ENCODE measurements at places on chromosomes 11 and 22. TPM values are rescaled to one million over a fixed set of nuclear protein-coding genes. Genes with fewer than 3 reads are reported as not detected.

GRCh38 chr11:132451942-132452601 lies 1080.2 kb downstream of the OPCML start:
- no peak for DNase-seq
- no peaks in the 10 kb centered on the region for H3K36me3 ChIP-seq
- H3K4me1 ChIP-seq = no peaks in the 10 kb centered on the region
- H3K4me3 ChIP-seq = no peak overlapping the region

DNA sequence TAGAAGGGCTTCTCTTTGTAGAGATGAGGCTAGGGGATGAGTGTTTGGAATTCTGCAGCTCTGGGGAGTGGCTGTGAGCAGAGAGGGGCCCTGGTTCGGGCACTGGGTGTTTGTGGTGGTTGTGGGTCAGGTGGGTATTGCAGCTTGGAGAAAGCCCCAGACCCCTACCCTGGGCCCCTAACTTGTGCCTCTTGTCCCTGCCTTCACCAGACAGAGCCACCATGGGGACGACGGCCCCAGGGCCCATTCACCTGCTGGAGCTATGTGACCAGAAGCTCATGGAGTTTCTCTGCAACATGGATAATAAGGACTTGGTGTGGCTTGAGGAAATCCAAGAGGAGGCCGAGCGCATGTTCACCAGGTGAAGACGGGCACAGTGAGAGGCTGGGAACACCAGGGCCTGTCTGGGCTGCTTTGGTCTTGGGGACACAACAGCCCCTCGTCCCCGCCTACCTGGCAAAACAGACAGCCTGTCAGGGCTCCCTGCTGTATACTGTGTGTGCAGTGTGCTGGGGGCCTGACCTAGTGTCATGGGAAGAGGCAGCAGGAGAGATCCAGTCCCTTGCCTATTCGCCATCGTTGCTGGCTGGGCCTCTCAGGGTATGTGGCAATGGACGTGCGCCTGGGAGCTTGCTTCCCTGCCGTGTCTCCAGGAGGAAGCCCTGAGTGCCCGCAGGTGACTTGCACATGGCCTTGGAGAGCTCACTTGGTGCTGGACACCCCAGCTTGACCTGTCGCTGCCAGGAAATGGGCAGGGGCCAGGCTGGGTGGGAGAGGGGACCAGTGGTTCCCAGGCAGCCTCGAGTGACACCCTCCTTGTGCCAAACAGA lies 4.3 kb downstream of the INCENP start:
- peaks cover 29% of the 10 kb centered on the region for H3K36me3 ChIP-seq
- no peak overlapping the region for H3K4me3 ChIP-seq
- H3K27ac ChIP-seq = no peak overlapping the region
- H3K4me1 ChIP-seq = peaks cover 3% of the 10 kb centered on the region

- H3K4me3 ChIP-seq = no peak overlapping the region
- no peaks in the 10 kb centered on the region for H3K4me1 ChIP-seq
- DNase-seq = no peak
- H3K27me3 ChIP-seq = no peaks in the 10 kb centered on the region
- no peaks in the 10 kb centered on the region for H3K36me3 ChIP-seq
Observed at GRCh38 chr22:48249713-48250268, 1487.3 kb downstream of the TBC1D22A start.

GRCh38 chr11:93193731-93194130 lies 4.1 kb downstream of the SLC36A4 start:
- no peaks in the 10 kb centered on the region for H3K27me3 ChIP-seq
- H3K27ac ChIP-seq = no peak overlapping the region
- 0 out of 2 replicates have a peak, but pooled peaks cover 3% of the 10 kb centered on the region for H3K36me3 ChIP-seq
- no peak overlapping the region for H3K4me3 ChIP-seq
- no peaks in the 10 kb centered on the region for H3K4me1 ChIP-seq

GRCh38 chr11:83723999-83724398 lies 437.8 kb upstream of the CCDC90B start:
- H3K27me3 ChIP-seq = peaks cover 10% of the 10 kb centered on the region
- no peaks in the 10 kb centered on the region for H3K4me1 ChIP-seq
- no peaks in the 10 kb centered on the region for H3K36me3 ChIP-seq
- DNase-seq = peak; percentile 62
- no peak overlapping the region for H3K27ac ChIP-seq

GRCh38 chr11:1640076-1640946 lies 10.7 kb downstream of the KRTAP5-5 start:
- no peak for DNase-seq
- H3K36me3 ChIP-seq = no peaks in the 10 kb centered on the region
- H3K4me3 ChIP-seq = no peak overlapping the region
- H3K4me1 ChIP-seq = no peaks in the 10 kb centered on the region

DNA sequence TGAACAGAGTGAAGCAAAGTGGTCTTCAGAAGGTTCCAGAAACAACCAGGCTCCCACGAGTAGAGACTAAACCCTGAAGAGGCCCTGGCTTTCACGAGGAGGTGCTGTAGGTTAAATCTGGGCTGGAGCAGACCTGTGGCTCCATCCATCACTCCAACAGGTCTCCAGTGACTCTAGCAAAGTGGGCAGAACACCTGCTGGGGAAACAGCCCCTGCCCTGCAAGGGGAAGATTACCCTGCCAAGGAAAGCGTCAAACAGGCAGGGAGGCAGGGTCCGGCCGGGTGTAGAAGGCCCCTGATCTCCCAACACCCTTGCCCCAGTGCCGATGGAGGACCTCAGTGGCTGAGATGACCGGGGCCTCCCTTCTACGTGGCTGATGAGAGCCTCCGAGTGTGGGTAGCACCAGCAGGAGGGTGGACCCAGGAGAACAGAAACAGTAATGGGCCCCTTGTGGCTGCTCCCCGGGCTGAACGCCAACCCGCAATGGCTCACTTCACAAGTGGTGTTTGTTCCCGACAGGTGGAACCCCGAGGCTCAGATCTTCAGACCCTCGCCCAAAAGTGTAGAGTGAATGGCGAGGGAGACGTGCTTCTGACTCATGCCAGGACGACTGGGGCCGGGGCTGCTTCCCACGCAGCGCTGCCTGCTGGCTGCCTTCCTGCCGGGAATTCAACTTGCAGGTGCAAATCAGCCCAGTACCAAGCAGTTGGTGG lies 112.0 kb downstream of the SHANK2 start:
- H3K27ac ChIP-seq = no peak overlapping the region
- no peaks in the 10 kb centered on the region for H3K27me3 ChIP-seq
- no peaks in the 10 kb centered on the region for H3K36me3 ChIP-seq
- DNase-seq = no peak

DNA sequence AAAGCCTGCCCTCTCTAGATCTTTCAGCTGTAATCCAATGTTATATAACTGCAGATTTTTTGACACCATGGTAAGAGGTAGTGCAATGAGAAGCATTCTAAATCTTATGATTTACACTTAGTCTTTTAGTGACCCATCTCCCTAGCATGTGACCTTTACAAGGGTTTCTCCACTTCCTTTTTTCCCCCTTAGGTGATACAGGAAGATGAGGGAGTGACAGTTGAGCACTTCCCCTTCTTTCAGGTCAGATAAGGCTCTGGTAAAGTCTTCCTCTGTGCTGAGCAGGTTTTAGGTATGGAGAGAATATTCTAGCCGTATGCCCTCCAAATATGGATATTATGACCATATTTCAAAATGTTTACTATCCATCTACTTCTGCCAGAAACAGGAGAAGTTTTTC lies 753.6 kb downstream of the JRKL start:
- H3K4me1 ChIP-seq = no peaks in the 10 kb centered on the region
- no peak for DNase-seq
- H3K36me3 ChIP-seq = no peaks in the 10 kb centered on the region
- H3K4me3 ChIP-seq = no peak overlapping the region
- no peaks in the 10 kb centered on the region for H3K27me3 ChIP-seq

GRCh38 chr11:64970731-64971151 lies 1.2 kb downstream of the MAJIN start:
- no peaks in the 10 kb centered on the region for H3K36me3 ChIP-seq
- no peak for DNase-seq
- 0 out of 2 replicates have a peak, but pooled peaks cover 1% of the 10 kb centered on the region for H3K4me1 ChIP-seq
- no peak overlapping the region for H3K27ac ChIP-seq
- H3K4me3 ChIP-seq = no peak overlapping the region

GRCh38 chr11:61586792-61587430 lies 6.0 kb upstream of the SYT7 start:
- no peak overlapping the region for H3K4me3 ChIP-seq
- H3K36me3 ChIP-seq = no peaks in the 10 kb centered on the region
- no peak for DNase-seq
- peaks cover 74% of the 10 kb centered on the region for H3K27me3 ChIP-seq

- H3K4me3 ChIP-seq = no peak overlapping the region
- peaks cover 11% of the 10 kb centered on the region for H3K27me3 ChIP-seq
- no peaks in the 10 kb centered on the region for H3K36me3 ChIP-seq
- DNase-seq = no peak
- H3K27ac ChIP-seq = no peak overlapping the region
Observed at GRCh38 chr11:77205467-77206263, 77.6 kb downstream of the MYO7A start.

ABTB2 gene
- 0.28 TPM for total RNA-seq

DNA sequence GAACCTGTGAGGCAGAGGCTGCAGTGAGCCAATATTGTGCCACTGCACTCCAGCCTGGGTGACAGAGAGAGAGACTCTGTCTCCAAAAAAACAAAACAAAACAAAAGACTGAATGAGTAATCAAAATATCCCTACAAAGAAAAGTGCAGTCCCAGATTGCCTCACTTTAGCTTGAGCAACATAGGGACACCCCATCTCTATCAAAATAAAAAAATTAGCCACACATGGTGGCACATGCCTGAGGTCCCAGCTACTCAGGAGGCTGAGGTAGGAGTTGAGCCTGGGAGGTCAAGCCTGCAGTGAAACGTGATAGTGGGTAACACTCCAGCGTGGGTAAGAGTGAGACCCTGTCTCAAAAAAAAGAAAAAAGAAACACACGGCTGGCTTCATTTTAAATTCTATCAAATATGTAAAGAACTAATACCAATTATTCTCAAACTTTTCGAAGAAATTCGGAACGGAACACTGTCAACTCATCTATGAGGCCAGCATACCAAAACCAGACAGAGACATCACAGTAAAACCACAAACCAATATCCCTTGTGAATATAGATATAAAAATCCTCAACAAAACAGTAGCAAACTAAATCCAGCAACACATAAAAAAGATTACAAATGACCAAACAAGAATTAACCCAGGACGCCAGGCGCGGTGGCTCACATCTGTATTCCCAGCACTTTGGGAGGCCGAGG lies 12.9 kb downstream of the CHEK2 start:
- H3K4me3 ChIP-seq = no peak overlapping the region
- DNase-seq = no peak
- H3K4me1 ChIP-seq = peaks cover 2% of the 10 kb centered on the region
- no peaks in the 10 kb centered on the region for H3K27me3 ChIP-seq
- H3K27ac ChIP-seq = no peak overlapping the region

XKR3 gene
- not detected for total RNA-seq

GRCh38 chr11:83656796-83657330 lies 370.7 kb upstream of the CCDC90B start:
- H3K4me3 ChIP-seq = no peak overlapping the region
- no peak for DNase-seq
- H3K36me3 ChIP-seq = no peaks in the 10 kb centered on the region
- no peak overlapping the region for H3K27ac ChIP-seq
- H3K27me3 ChIP-seq = no peaks in the 10 kb centered on the region

DNA sequence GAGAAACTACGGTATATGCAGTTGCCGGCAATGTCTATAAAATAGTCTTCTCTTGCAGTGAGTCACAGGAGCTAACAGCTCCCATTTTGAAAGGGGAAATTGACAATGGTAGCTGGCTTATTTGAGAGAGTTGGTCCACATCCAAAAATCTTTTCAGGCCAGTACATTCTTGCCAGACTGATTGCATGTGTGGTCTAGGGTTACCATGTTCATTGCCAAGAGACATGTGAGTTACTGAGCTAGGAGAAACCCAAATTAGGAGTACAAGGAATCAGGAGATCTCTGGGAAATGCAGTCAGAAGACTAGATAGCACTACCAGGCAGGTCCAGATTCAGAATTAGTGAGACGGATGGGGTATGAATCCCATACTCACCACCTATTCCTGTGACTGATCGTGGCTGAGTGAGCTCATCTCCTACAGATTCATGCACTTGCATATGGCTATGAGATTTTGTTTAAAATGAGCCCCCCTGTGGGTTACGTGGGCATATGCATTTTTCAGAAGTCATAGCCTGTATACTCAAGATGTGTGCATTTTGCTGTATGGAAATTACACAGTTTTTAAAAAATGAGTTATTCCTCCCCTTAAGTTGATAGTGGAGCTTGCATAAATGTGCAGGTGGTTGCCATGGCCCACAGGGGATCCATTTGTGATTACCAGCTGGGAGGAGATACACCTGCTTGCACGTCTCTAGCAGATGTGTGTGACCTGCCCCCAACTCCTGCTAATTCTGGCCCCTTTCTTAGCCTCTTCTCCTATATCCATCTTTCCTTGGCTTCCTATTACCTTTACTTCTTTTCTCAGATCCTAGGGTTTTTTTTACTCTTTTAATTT lies 102.7 kb downstream of the COMMD9 start:
- peaks cover 2% of the 10 kb centered on the region for H3K4me1 ChIP-seq
- peak; percentile 87 for DNase-seq
- H3K27me3 ChIP-seq = no peaks in the 10 kb centered on the region
- H3K4me3 ChIP-seq = no peak overlapping the region

- H3K27ac ChIP-seq = no peak overlapping the region
- no peaks in the 10 kb centered on the region for H3K4me1 ChIP-seq
- H3K4me3 ChIP-seq = no peak overlapping the region
- no peaks in the 10 kb centered on the region for H3K27me3 ChIP-seq
- no peaks in the 10 kb centered on the region for H3K36me3 ChIP-seq
Observed at GRCh38 chr11:100003985-100004384, 683.1 kb upstream of the ARHGAP42 start.

DNA sequence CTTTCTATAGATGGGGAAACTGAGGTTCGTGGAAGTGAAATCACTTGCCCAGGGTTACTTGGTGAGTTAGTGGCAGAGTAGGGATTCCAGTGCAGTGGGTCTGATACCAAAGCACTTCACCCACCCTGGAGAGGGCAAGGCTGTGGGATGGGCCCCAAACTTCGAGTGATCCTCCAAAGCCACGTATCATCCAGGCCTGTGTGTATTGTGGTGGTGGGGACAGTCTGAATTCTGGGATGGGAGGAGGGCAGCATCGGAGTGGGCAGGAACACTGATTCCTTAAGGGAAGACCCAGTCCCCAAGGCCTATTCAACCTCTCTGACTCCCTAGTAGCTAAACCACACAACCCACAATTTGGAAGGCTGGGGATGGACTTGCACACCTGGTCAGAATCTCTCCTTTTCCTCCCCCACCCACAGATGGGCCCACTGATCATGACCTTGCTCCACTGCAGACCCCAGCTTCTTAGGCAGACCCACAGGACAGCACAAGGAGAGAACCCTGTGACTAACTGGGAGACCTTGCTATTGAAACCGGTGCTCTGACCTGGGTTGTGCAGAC lies 11.5 kb downstream of the TMPRSS13 start:
- H3K27ac ChIP-seq = no peak overlapping the region
- no peak overlapping the region for H3K4me3 ChIP-seq
- H3K4me1 ChIP-seq = no peaks in the 10 kb centered on the region
- peaks cover 5% of the 10 kb centered on the region for H3K27me3 ChIP-seq

GRCh38 chr11:112339566-112339965 lies 78.9 kb upstream of the PLET1 start:
- peaks cover 16% of the 10 kb centered on the region for H3K27me3 ChIP-seq
- H3K4me3 ChIP-seq = no peak overlapping the region
- peaks cover 4% of the 10 kb centered on the region for H3K4me1 ChIP-seq
- no peak overlapping the region for H3K27ac ChIP-seq

Data from IMR-90 (cell line).